Left ventricle myocardium inferior (tissue), 1 donor: ENCODE measurements at places on chromosomes 11 and 22.

GRCh38 chr11:59862252-59862651 lies 4.0 kb downstream of the TCN1 start:
- DNase-seq = no peak

GRCh38 chr11:57645689-57646085 lies 4.0 kb downstream of the YPEL4 start:
- no peak for DNase-seq

DNA sequence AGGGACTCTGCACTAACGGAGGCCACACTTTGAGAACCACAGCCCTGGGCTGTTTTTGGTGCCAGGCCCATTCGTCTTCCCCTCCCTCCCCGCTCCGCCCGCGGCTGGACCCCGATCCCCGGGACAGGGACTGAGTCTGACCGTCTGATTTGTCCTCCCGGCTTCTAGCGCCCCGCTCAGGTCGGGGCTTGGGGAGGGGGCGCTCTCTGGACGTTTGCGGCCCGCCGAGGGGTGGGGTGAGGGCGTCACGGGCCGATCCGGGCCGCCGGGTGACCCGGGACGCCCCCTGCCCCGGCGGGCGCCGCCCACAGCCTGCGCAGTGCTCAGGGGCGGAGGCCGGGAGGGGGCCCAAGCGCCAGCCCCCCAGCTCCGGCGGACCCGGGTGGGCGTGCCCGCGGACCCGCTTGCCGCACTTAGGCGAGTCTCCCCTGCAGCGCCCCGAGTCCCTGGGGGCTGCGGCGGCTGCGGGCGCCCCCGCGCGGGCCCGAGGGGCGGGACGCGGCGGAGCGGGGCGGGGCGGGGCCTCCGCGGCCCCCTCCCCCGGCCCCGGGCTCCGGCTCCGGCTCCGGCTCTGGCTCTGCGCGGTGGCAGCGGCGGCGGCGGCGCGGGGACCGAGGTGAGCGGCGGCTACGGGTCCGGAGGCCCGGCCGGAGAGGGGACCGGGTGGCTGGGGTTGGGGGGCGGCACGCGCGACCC lies 33.7 kb upstream of the PRR5 start:
- no peak for DNase-seq

- no peak for DNase-seq
Measured at GRCh38 chr11:75801362-75802020, 13.5 kb upstream of the UVRAG start.

DNA sequence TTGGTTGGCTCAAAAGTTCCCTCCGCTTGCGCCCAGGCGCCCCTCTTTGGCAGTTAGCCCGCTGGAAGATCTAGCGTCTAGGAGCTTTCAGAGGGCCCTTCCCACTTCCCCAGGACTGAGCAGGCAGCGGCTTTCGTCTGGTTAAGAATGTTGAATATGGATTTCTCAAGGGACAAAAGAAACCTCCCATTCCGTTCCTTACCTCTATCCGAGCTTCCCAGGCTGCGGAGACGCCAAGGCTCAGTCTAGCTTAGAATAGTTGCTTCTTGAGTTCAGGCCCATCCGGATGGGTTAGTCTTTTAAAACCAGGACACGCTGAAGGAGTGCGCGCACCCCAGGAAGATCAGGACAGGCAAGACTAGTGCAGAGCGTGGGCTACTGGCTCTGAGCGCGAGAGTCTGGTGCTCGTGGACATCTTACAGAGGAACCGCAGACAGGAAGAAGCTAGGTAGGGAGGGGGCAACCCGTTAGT lies 1.6 kb downstream of the NELL1 start:
- DNase-seq = no peak

DNA sequence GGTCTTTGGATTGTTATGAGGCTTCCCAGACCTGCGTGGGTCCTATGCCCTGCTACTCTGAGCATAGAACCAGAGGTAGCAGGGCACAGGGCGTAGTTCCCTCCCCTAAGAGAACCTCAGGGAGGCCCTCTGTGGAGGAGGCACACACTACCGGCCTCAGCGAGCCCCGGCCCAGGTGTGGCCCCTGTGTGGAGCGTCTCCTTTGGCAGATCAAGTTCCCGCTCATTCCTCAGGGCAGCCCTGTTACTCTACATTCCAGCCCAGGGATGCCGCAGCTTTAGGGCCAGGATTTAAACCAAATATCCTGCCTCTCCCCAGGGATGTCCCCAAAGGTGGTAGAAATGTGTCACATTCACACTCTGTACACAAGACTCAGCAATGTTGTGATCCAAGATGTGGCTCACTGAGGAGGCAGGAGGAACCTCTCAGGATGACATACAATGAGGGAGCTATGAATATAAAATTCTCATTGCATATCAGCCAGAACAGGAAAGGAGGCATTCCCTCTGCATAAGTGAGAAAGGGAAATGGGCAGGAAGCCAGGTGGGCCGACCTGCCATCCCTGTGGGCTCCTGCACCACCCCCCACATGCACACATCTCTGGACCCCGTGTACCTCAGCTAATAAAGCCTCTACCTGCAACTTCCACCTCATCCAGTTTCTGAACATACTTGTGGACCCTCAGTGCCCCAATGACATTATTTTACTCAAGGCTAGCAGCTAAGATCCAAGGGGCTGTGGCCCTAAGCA lies 131.9 kb upstream of the TEAD1 start:
- no peak for DNase-seq

DNA sequence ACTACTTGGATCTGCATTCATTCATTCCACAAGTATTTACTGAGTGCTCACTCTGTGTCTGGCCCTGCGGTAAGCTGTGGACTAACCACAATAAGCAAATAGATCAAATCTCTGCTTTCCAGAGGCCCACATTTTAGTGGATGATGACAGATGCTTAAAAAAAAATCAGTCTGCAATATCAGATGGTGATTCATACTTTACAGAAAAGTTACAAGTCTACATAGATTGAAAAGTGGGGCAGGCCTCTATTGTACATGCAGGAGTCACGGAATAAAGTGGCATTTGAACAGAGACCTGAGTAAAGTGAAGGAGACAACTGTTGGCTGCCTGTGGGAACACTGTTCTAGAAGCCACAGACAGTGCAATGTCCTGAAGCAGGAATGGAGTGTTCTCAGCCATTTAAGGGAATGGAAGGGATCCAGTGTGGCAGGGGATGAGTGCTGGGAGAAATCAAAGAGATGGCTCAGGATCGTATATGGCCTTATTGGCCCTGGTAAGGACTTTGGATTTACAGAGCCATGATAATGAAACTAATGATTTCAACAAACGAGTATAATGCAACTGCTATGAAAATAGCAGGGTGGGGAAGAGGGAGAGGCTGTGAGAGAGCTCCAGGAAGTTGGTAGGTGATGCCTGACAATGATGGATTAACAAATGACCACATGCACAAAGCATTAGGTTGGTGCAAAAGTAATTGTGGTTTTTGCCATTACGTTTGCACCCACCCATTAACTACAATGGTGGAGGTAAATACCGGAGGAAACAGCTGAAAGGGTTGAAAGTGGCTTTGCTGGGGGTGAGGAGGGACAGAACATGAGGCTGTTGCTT lies 31.1 kb downstream of the TMEM45B start:
- no peak for DNase-seq

- DNase-seq = no peak
Measured at GRCh38 chr11:117520201-117520600, 192.5 kb downstream of the CEP164 start.

DNA sequence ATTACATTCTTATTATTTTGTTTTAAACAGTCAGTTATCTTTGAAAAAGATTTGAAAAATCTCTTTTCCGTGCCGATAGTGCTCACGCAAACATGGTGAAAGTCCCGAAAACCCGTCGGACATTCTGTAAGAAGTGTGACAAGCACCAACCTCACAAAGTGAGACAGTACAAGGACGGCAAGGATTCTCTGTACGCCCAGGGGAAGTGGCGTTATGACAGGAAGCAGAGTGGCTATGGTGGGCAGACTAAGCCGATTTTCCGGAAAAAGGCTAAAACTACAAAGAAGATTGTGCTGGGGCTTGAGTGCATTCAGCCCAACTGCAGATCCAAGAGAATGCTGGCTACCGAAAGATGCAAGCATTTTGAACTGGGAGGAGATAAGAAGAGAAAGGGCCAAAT lies 28.7 kb upstream of the CTSD start:
- no peak for DNase-seq

DNA sequence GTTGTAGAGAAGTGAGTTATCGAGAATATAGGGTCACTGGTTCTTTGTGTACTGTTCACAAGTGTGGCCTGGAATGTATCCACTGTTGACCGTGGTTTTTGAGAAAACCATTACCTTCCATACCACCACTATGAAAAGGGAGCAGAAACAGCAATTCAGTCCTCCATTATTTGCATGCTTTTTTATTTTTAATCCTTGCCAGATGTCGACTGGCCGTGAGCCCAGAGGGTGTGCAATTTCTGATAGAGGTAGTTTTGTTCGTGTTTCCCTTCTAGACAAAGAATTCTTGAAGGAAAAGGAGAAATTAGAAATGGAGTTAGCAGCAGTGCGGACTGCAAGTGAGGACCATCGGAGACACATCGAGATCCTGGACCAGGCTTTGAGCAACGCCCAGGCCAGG lies 81.7 kb downstream of the AMOTL1 start:
- peak; percentile 31 for DNase-seq

DNA sequence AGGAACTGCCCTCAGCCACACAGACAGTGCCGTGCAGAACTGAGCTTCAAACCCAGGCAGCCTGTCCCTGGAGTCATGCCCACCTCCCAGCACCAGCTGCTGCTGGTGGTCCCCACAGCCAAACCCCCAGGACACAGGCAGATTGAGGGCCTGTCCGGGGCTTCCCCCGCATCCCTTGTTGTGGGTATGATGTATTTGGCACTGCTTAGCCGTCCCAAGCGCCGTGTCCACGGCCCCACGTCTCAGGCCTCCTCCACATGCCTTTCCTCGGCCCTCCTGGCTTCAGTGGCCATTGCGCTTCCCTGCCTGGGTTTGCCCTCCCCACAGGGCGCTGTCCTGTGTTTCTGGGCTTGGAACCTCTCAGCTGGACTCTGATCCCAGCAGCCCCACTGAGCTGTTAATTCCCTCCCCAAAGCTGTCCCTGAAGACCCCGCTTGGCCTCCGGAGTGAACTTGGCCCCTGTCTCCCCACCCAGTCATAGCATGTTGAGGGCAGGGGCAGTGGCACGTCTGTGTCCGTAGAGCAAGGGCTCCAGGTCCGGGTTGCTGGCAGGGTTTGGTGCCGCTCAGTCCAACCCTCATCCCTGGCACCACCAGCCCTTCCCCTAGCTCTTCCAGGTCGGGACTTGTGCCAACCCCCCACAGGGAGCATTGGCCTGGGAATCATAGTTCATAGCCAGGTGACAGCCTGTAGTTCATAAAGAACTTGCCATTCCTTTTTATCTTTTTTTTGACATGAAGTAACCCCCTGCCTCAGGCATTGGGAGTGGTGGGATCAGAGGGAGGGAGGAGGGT lies 34.5 kb upstream of the TEF start:
- peak; percentile 65 for DNase-seq

GRCh38 chr22:39344046-39344390 lies 5.8 kb upstream of the SYNGR1 start:
- no peak for DNase-seq

DNA sequence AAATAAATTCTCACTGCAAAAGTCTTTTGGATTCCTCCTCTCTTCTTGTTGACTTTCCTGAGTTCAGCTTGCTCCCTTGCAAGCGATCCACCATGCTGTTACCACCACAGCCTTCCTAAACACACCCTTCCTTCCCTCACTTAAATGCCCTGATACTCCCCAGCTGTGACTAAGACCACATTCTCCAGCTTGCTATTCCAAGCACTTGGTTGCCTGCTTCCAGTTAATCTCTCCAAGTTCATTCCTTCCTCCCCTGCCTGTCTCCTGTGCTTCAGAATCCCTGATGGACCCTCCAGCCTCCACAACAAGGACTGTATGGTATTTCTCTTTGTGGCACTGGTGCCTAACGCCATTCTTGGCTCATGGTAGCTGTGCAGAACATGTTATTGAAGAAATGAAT lies 603.9 kb upstream of the CADM1 start:
- DNase-seq = no peak

DNA sequence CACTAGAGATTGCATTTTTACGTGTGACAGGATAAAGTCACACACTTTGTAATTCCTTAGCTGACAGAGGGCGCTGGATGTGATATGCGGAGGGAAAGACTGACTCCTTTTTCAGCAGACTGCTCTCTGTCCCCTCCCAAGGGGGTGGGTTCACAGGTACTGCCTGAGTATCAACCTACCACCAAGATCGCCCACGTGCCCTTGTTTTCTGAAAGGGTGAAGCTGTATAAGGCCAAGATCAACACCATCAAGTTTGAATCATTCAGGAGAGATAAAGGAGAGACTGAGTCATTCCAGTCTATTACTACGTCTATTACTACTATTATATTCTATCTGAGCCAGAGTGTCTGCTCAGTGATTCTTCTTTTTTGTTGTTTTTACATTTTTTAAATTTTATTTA lies 30.7 kb downstream of the BUD13 start:
- DNase-seq = no peak

GRCh38 chr22:26835929-26836528 lies 178.6 kb downstream of the MIAT start:
- DNase-seq = no peak

- peak; percentile 5 for DNase-seq
Measured at GRCh38 chr11:70487756-70488155, 89.4 kb downstream of the CTTN start.
